ENCODE measurements at places on chromosomes 11 and 22. TPM values are rescaled to one million over a fixed set of nuclear protein-coding genes. Genes with fewer than 3 reads are reported as not detected.

Gene SLC6A5
- polyA plus RNA-seq: 0.60 TPM

Gene TRIM66
- polyA plus RNA-seq: not detected

Gene MRPL49
- polyA plus RNA-seq: 13.7 TPM

Gene CCDC73
- polyA plus RNA-seq: 0.91 TPM

Gene PATE2
- not detected for polyA plus RNA-seq

Gene OSBP2
- polyA plus RNA-seq: 13.5 TPM

Gene KIAA1671
- 3.9 TPM for polyA plus RNA-seq

Gene PKP3
- polyA plus RNA-seq: not detected

Gene MYRF
- not detected for polyA plus RNA-seq

Gene NCF4
- polyA plus RNA-seq: 1.2 TPM

Gene APIP
- 34.1 TPM for polyA plus RNA-seq

Gene TMPRSS13
- not detected for polyA plus RNA-seq

Gene PDE3B
- 2.3 TPM for polyA plus RNA-seq

Gene TRIM6
- polyA plus RNA-seq: 0.38 TPM

Gene F2
- not detected for polyA plus RNA-seq

Gene OR8A1
- polyA plus RNA-seq: not detected

Gene SPECC1L
- polyA plus RNA-seq: 13.8 TPM

Gene NAV2
- 0.36 TPM for polyA plus RNA-seq

Gene GRIA4
- 42.7 TPM for polyA plus RNA-seq

Gene EFCAB6
- 5.9 TPM for polyA plus RNA-seq

Gene C22orf15
- not detected for polyA plus RNA-seq

Gene CDC45
- polyA plus RNA-seq: 2.6 TPM

Gene CNGA4
- polyA plus RNA-seq: not detected

Gene CRYBB3
- polyA plus RNA-seq: not detected

Gene CALCA
- not detected for polyA plus RNA-seq

Gene SLC43A3
- 3.0 TPM for polyA plus RNA-seq

Gene BRSK2
- 1.7 TPM for polyA plus RNA-seq

Gene GPHA2
- polyA plus RNA-seq: not detected

Gene YPEL1
- 2.1 TPM for polyA plus RNA-seq

Gene PNPLA3
- polyA plus RNA-seq: 0.11 TPM

Gene HEPHL1
- polyA plus RNA-seq: not detected

Gene PDE2A
- polyA plus RNA-seq: 6.0 TPM

Gene AIFM3
- polyA plus RNA-seq: 3.9 TPM

Gene MUC6
- not detected for polyA plus RNA-seq

Gene NPAS4
- not detected for polyA plus RNA-seq

Gene APOBEC3F
- polyA plus RNA-seq: not detected

Gene OR4D10
- polyA plus RNA-seq: not detected

Gene FADD
- not detected for polyA plus RNA-seq
